Mesenteric fat pad (tissue), 1 donor: ENCODE measurements at places on chromosomes 2 and 18. TPM values are rescaled to one million over a fixed set of nuclear protein-coding genes. Genes with fewer than 3 reads are reported as not detected.

GRCh38 chr2:164678631-164679149 lies 57.4 kb upstream of the GRB14 start:
- DNase-seq = no peak

DNA sequence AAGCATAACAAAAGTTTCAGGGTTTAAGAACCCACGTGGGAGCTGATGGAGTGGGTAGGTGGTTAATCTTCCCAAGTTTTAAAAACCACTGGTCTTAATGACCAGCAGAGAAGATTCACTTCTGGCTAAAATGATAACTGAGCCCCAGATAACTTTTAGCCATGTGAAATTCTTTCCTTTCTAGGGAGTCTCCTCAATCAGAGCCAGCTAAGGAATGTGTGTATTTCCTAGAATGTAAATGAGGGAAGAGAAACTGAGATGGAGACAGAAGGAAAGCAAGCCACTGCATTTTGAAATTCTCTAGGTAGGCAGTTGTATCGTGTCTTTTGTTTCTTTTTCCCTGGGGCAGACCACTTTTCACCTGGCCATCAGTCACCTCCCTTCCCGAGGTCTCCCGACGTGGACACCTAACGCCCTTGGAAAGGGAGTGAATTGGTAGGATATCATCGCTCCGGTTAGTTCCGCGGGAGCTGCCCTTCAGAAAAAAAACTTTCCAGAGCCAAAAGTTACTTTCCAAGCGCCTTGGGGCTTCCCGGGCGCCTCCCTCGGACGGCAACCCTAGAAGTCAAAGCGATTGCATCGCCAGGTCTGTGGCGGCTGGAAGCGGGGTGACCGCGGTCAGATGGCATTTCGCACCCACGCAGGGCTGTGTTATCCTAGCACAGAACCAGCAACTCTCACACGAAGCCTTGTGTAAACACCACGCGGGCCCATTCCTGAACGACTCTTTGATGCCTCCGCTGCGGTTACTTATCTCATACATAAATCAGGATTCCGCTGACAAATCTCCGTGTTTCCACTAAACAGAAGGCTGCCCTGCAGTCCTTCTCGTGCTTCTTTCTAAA lies 1.3 kb downstream of the COLEC12 start:
- no peak for DNase-seq

The PXDN gene
- 228 TPM for total RNA-seq

DNA sequence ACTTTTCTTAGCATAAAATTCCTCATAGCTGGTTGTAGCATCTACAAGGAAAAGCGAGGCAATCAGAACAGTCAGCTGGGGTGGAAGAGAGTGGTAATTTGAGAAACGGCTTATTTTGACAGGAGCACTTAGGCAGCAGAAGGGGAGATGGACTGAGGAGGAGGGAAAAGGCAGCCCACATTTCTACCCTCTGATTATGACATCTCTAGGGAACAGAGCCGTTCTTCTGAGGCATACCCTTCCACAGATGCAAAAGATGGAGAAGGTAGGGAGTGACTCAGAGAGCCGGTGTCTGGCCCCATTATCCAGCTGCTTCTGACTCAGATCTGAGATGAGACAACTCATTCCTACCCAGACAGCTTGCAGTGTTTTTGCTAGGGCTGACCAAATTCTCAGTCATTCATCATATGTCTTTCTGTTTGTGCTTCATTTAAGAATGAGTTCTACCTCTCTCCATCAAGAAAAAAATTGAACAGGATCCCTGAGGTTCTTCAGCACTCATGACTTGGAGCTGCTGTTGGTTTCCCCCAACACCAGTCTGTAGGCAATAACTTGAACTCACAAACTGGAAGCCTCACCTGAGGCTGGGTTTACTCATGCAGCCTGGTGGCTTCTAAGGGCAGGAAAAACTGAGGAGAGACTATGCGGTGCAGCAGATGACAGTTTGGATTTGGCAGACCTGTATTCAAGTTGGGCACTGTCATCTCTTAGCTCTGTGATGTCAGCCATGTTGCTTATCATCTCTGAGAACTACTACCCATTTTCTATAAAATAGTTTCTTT lies 15.9 kb upstream of the SEC11C start:
- DNase-seq = no peak

- DNase-seq = no peak
Measured at GRCh38 chr18:10245031-10245845, 209.2 kb upstream of the APCDD1 start.

The CNGA3 gene
- total RNA-seq = 1.1 TPM

GRCh38 chr18:35122586-35123224 lies 81.5 kb downstream of the MAPRE2 start:
- no peak for DNase-seq
